ENCODE measurements at places on chromosomes 5 and 9. TPM values are rescaled to one million over a fixed set of nuclear protein-coding genes. Genes with fewer than 3 reads are reported as not detected.

GPRIN1 gene
- total RNA-seq = 0.72 TPM

ORM2 gene
- not detected for total RNA-seq

NUTM2G gene
- not detected for total RNA-seq

FST gene
- total RNA-seq = 7.0 TPM

GABRA6 gene
- not detected for total RNA-seq

SPATA31D4 gene
- total RNA-seq = not detected

IFNA6 gene
- not detected for total RNA-seq

GRCh38 chr9:16727452-16728136 lies 142.9 kb downstream of the BNC2 start:
- no peak for DNase-seq

DNA sequence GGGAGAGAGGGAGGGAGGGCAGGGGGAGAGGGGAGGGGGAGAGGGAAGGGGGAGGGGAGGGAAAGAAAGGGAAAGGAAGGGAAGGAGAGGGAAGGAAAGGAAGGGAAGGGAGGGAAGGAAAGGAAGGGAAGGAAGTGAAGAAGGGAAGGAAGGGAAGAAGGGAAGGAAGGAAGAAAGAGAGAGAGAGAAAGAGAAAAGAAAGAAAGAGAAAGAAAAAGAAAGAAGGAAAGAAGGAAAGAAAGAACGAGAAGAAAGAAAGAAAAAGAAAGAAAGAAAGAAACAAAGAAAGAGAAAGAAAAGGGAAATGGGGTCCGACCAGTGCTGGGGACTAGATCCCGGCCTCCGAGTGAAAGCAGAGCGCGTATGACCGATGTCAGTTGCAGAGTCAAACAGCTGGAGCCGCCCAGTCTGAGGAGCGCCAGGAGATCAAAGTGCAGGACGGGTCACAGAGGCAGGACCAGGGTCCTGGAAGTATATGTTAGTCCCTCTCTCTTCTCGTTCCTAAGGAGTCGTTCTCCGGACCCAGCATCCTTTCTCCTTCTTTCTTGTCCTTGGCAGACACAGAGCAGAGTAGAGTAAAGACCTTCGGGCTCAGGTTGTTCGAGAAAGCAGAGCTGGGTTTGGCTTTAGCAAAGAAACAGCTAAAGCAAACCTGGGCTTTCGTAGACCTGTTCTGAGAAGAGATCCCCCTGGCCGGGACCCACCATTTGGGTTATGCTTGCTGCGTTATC lies 305.4 kb upstream of the MSX2 start:
- no peak for DNase-seq

- DNase-seq = no peak
These were observed 335.0 kb downstream of the ARRDC3 start for GRCh38 chr5:91048073-91048472.

- no peak for DNase-seq
These were observed 133.0 kb downstream of the ENC1 start for GRCh38 chr5:74507370-74508005.

DNA sequence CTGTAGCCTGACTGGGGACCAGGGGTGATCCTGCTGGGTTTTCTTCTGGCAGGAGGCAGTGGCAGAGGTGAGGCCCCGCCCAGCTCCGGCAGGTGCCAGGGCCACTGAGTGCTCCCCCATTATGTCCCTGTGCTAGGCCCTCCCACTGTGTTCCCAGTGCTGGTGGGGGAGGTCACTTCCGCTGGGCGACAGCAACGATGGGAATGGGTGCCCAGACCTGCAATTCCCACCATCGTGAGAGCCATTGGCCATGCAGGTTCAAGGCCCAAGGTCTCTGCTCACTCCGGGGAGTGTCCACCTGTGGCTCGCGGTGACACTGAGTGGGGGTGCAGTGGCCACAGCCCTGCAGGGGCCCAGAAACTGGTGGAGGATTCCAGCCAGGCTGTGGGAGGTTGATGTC lies 98.6 kb downstream of the RXRA start:
- no peak for DNase-seq

DNA sequence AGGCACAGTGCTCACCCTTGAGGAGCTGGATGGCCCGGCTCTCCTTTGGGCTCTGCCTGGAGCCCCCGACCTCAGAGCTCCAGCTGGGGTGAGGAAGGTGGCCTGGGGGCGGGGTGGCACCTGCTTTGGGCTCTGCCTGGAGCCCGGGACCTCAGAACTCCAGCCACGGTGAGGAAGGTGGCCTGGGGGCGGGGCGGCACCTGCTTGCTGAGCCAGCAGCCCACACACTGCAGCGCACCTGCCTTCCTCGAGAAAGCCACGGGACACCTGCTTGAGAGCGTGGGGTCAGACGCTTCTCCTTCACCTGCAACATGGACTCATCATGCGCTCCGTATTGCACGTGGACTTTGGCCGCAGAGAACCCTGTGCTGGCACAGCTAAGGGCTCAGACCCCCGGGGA lies 51.8 kb downstream of the IRX2 start:
- no peak for DNase-seq

DNA sequence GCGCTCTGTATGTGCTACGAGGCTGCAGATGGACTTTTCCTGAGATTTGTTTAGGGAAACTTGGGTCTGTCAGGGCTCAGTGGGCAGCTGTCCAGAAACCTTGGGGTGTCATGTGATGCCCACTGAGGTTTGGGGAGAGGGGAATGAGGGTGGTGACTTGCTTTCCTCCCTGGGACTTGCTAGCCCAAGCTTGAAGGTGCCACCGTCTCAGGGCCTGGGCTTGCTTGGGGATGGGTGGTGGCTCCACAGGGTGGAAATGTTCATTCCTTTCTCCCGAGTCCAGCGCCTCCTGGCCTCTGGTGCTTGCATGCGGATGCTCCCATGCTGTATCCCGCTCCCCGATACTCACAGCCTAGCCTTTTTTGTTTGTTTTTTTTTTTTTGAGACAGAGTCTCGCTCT lies 33.3 kb downstream of the ZNF618 start:
- DNase-seq = no peak

- no peak for DNase-seq
These were observed 43.9 kb upstream of the RNF130 start for GRCh38 chr5:180115326-180116076.

DNA sequence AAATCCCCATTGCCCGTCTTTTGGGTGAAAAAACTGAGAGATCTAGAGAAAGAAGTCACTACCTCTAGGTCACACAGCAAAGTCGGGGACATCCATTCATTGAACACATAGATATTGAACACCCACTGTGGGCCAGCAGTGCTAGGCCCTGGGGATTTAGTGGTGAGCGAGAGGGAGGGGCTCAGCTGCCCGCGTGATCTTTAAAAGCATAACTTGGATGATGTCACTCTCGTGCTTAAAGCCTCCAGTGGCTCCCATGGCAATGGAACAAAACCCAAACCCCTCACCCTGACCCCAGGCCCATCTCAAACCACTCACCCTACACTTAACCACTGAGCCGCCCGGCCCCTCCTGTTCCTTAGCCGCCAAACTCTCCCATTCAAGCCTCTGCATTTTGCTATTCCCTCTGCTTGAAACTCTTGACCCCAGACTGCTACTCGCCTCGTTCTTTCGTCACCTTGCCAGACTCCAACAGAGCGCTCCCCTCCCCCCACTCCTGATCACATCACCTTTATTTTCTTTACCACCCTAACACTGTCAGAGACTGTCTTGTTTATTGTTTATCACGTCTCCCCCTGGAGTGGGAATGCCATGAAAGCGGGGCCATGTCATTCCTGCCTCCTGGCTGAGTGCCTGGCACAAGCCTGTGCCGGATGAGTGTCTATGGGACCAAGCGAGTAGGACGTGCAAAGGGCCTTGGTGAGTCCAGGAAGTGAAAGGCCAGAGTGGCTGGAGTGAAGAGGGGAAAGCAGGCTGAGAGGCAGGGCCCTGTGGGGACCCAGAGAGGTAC lies 710 bp upstream of the PIP5KL1 start:
- no peak for DNase-seq

GRCh38 chr5:14199902-14200301 lies 56.8 kb downstream of the TRIO start:
- no peak for DNase-seq

DNA sequence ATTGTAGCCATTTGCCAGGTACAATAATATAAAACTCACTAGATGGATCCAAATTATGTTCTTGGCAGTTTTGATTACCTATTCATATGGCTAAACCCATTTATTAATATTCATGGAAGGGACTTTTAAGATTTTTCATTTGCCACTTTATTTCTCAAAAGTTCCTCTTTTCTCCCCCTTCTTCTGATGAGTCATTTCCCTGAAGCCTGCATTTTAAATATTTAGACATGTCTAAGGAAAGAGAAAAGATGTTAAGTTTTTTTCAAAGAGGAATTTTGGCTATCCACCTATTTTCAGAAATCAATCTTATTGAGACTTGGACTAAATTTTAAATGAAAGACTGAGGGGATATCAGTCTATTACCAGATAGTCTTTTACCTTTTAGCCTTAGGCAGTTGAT lies 1189.4 kb downstream of the EFNA5 start:
- no peak for DNase-seq

- DNase-seq = no peak
These were observed 297.6 kb downstream of the MAN2A1 start for GRCh38 chr5:109987355-109987754.

All from lower leg skin (tissue), 4 donors.